ENCODE measurements at places on chromosomes 6 and 20.

GRCh38 chr6:47141963-47142362, 99.8 kb upstream of the ADGRF1 start:
- no peak for DNase-seq

DNA sequence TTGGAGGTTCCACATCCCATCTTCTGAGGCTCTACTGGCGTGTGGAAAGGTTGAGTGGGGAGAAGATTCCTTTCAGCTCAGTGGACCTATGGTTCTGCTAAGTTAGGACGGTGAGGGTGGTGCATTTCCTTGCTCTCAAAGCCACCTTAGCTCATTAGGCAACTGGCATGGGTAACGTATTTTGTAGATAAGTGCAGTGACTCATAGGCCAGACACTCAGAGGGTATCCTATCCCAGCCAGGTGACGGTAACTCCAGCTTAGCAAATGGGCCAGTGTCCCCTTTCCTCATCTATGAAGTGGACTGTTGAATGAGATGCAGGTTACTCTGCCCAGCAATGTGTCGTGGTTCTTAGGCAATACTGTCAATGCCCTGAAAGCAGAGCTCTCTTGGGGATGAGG, 3.7 kb downstream of the RPS6KA2 start:
- DNase-seq: no peak

- DNase-seq: no peak
These were observed 26.8 kb downstream of the SLC16A10 start for GRCh38 chr6:111114087-111114443.

GRCh38 chr20:58308290-58308679, 1.2 kb upstream of the RAB22A start:
- DNase-seq: no peak

DNA sequence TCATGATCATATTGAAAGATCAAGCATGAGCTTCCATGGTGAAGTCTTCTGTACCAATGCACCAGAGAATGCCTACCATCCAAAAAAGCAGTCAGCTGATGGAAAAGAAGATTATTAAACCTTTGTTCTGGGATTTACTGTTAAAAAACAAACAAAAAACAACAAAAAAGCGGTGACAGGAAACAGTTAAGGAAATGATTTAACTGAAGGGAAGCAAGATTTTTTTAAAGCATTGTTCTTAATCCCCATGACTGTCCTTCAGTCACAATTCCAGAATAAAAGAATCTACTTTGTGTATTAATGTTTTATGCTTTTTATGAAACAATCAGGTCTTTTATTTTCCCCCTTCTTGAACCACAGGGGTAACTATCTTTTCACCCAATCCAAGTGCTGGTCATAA, 23.9 kb downstream of the FAM162B start:
- no peak for DNase-seq

DNA sequence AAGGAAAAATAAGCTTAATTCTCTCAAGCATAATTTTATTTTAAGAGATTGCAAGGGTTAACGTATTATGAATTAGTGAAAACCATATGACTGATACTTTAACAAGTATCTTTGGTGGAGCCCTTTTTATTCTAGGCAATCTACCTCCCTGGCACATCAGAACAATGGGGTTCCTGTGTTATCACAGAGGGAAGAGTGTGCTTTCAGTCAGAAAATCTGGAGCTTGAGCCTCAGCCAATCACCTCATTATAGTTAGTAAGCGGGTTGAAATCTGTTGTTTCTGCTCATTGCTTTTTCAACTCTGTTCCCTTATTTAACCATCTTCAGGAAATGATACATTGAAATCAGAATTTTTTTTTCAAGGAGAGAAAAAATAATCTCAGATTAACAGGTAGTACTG, 391 bp downstream of the ADGRF1 start:
- DNase-seq: no peak

GRCh38 chr6:144781836-144782235, 496.7 kb downstream of the UTRN start:
- no peak for DNase-seq

- DNase-seq: no peak
These were observed 62.3 kb downstream of the PDE7B start for GRCh38 chr6:135913785-135914184.

DNA sequence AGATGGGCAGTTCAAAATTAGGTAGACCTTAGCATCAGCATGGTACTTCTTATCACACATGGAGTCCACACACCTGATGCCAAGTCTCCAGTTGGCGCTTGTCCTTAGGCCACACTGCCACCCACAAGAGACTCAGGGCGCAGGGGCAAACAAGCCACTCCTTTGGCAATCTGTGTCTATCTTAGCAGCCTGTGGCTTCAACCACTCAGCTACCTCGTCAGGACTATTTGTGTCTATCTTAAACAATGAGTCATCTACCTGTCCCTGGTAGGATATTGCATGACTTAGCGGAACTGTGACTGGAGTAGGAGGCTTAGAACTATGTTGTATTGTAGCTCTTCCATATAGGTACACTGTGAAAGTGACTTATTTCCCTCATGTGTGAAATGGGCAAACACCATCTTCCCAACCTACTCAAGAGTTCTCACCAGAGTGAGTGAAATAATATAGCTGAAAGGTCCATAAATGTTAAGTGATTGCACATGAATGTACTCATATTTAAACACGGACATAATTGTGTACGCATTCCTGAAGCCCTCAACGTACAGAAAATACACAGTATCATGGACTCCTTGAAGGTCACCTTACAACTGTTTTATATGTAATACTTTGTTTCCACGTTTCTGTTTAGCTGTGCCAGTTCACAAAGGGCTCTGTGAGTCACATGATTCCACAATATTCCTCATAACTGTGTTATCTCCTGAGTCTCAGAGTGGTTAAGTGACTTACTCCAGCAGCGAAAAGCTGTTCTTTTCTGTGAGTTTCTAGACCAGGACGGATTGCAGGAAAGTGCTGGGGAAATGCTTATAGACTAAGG, 1.6 kb downstream of the TRIM27 start:
- no peak for DNase-seq

DNA sequence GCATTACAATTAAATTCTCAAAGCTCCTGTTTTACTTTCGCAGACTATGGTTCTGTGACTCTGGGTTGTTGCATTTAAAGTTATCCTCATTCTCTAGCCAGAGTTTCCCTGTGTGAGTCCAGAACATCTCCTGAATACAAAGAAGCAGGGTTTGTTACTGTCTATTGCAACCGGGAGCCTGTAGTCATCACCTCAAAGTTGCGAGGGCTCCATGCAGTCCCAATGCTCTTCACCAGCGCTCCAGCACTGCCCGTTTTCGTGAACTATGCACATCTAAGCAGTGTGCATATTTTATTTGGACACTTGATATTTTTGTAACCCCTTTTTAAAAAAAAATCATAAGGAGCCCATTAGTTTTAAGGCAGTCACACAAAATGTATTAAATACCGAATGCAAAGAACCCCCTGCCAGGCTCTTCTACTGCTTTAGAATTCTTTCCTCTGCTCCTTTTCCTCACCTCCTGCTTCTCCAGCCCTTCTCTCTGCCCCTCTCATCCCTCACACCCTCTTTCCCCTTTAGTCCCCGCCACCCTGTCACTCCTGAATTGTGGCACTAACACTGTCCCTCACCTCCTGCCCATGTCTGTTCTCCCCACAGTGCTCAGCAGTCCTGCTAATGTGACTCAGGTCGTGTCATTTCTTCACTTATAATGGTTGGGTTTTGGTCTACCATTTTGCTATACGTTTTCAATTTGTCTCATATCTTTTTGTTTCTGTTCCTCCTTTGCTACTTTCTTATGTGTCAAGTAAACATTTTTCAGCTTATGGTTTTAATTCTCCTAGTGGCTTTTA, 1.1 kb upstream of the HLA-C start:
- no peak for DNase-seq

DNA sequence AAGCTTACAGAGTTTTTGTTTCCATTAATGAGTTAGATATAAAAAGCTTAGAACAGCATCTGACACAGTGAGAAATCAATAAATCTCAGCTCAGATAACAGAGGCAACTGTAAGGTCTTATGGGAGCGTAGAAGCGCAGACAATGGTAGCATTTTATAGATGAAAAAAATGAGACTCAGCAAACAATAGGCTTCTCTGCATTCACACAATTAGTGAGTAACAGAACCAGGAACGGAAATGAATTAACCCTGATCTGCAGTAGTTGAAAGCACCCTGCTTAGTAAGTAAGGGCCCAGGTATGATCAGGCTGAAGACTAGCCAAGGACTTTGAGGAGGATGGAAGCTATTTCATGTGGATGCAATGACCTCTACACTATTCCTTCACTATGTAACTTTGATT, 147.2 kb upstream of the EYA4 start:
- no peak for DNase-seq

DNA sequence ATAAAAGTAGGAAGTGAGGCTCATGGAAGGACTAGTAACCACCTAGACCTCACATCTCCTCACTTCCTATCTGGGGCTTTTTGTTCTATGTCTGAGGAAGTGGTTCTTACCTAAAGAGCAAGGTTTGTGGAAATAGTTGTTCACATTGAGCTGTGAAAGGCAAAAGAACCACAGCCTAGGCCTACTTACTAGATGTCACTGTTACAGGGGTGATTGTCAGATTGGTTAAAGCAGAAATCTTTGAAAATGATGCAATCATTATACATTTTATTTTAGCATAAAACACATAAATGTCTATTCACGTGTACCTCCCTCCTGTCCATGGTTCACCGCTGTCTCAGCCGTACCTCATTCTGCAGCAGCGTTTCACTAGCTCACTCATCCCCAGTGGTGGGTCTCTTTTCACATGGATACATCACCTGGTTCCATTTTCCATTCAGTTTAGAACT, 268.8 kb downstream of the TMEM242 start:
- DNase-seq: peak; percentile 12

DNA sequence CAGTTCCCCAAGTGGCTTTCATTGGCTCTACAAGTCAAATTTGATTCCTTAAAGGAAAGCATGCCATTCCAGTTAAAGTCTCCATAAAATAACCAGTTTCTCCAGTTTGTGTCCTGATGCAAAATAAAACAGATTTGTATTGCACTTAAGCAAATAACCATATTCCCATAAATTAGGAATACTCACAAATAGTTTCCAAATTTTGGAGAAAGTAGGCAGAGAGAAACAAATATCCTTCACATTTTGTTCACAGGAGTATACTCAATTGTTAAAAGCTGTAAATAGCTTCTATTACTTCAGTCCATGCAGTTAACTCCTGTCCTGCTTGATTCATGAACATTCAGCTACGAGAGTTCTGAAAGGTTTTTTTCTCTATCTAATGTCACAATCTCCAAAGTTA, 281.4 kb upstream of the RGS17 start:
- DNase-seq: no peak

- no peak for DNase-seq
These were observed 25.7 kb upstream of the IRF4 start for GRCh38 chr6:365835-366234.

DNA sequence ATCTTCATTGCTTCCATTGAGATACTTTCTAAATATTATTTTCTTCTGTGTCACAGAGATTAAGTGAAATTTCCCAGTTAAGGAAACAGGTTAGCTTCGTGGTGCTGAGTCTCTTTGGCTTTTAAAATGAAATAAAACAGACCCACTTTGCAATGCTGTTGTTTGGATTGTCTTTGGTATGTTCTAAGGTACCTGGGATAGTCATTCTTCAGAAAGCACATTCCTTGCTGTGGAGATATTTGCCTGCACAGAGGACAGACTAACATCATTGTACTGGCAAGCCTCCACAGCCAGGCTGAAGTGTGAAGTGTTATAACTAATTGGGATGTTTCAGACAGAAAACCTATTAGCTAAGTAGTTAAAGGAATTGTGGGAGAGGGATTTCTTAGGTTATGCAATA, 148.8 kb upstream of the EPHA7 start:
- DNase-seq: no peak

- no peak for DNase-seq
These were observed 31.5 kb downstream of the PDE7B start for GRCh38 chr6:135883045-135883444.

- DNase-seq: no peak
These were observed 174.5 kb downstream of the MRPL14 start for GRCh38 chr6:43952746-43953145.

- DNase-seq: no peak
These were observed 87.6 kb downstream of the AGPAT4 start for GRCh38 chr6:161186173-161186769.

DNA sequence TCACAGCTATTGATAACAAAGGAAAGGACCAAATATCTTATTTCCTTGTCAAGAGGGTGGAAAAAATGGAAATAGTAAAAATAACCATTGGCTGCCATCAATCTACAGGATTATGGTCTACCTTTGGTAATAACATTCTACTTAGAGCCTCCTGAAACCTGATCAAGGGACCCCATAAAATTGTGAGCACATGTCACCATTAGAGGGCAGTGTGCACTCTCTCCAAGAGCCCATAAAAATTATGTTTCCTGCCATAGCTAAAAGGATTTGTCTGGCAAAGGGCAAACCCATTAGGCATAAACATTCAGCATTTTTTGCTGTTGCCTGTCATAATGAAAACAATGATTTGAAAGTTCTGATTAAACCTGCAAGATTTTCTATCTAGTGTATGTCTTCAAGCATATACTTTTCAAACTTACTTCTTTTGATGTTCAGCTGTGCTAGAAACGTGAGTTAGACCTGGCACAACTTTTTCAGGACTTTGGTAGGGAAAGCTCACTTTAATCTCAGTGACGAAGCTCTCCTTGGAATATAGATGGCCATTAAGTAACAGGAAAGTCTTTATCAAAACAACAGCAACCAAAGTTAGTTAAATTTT, 120.7 kb upstream of the ZFP64 start:
- peak; percentile 15 for DNase-seq

- no peak for DNase-seq
These were observed 123.9 kb downstream of the MAFB start for GRCh38 chr20:40565001-40565681.

GRCh38 chr6:125564941-125565340, 184.5 kb upstream of the HEY2 start:
- no peak for DNase-seq

DNA sequence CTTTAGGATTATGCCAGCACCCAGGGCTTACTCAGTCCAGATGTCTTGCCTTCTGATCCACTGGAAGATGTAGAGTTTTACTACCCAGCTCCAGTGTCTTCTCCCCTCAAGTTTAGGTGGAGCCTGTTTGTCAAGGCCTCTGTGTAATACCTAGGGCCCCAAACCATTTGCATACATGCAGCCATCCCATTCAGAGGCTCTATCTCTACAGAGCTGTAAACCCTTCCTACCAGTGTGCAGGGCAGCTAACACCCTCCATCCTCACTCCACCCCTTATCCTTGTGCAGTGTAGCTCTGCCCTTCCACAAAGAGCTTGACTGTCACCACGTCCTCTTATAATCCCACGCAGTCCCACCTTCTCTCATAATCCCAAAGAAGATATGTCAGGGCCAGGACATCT, 84.8 kb upstream of the SHLD1 start:
- DNase-seq: no peak

GRCh38 chr6:133101790-133102189, 139.4 kb upstream of the EYA4 start:
- DNase-seq: no peak

- DNase-seq: no peak
These were observed 78.2 kb upstream of the SULF2 start for GRCh38 chr20:47863315-47863965.

GRCh38 chr20:41330343-41330720, 10.3 kb upstream of the LPIN3 start:
- no peak for DNase-seq
